ENCODE measurements at places on chromosomes 3 and 15.

DNA sequence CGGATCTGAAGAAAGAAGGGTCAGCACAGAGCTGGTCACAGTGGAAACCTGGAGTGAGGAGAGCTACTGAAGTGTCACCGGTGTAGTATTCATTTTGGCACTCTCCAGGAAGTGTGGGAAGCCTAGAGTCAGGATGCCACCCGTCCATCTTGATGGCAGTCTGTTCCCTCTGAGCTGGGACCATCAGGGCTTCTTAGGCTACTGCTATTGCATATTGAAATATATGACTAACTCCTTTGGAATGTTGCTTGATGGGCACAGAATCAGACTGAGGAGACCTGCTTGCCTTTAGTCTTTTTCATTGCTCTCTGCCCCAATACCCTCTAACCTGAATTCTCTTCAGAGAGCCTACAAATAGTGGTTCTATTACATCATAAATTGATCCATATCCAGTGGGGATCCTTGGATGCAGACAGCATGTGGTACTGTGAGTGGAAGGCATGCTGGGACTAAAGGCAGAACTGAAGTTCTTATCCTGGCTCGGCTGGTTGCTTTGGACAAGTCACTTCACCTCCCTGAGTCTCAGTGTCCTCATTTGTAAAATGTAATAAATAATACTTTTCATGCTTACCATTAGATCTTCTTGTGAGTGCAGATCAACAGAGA lies 143.5 kb downstream of the PDE8A start:
- no peak for DNase-seq

GRCh38 chr3:157059181-157059580 lies 100.8 kb downstream of the CCNL1 start:
- no peak for DNase-seq

GRCh38 chr15:51796847-51797401 lies 32.5 kb upstream of the TMOD3 start:
- no peak for DNase-seq

DNA sequence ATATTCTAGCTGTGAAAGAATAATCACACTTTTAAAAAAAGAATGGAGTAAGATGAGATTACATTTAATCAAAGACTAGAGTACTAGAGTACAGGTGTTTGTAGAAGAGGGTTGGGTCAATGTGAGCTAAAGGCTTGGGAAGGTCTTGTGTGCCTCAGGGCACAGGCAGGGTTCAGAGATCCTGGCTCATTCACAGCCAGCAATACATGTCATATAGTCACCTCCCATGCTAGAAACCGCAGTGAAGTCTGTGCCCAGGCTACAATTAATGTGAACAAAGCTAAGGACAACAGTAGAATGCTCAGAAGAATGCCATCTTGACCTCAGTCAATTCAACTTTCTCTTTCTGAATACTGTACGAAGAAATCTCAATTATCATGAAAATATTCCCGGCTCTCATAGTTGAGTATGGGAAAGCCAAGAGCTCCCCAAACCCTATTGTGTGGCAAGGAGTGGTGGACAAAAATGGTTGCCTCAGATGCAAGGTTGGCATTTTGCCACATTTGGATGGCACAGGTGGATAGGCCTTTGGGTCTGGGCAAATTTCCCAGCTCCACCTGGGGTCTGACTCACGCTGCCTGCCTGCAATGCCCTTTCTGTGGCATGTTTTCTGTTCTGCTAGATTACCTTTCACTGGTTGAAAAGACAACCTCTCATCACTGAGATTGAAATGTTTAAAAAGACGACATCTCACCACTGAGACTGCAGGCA lies 70.2 kb downstream of the NMD3 start:
- DNase-seq, result no peak

DNA sequence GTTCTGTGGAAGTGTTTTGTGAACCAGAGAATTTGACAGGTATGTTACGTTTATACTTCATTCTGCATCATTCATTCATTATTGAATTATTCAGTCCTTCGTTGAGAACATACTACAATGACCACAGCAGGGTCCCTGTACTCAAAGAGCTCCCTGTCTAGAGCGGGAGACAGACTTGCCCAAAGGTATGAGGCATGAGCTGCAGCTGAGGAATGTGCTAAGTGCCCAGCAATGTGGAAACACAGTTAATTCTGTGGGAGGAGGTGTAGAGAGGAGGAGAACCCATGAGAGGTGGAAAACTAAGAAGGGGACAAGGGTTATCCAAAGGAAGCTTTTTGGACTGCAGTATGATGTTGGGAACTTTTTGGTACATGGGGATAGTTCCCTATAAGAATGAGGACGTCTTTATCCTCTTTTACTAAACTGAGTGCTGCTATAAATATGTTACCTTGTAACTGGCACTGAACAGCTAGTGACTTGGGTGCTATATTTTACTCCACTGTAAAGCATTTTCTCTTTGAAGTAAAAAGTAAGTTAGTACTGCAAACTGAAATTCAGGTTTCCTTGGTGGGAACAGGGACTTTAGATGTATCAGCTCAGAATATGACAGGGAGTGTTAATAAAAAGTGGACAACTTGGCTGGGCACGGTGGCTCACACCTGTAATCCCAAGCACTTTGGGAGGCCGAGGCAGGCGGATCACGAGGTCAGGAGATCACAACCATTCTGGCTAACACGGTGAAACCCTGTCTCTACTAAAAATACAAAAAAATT lies 5.7 kb downstream of the SMAD3 start:
- no peak for DNase-seq

- DNase-seq, result no peak
Measured at GRCh38 chr15:79494963-79495755, 63.0 kb downstream of the MINAR1 start.

GRCh38 chr3:119069725-119070124 lies 35.1 kb upstream of the IGSF11 start:
- no peak for DNase-seq

- DNase-seq, result no peak
Measured at GRCh38 chr3:52710512-52710911, 4.6 kb downstream of the SPCS1 start.

GRCh38 chr3:35537265-35537664 lies 102.1 kb upstream of the ARPP21 start:
- no peak for DNase-seq

GRCh38 chr3:71358243-71358642 lies 225.3 kb downstream of the FOXP1 start:
- no peak for DNase-seq

DNA sequence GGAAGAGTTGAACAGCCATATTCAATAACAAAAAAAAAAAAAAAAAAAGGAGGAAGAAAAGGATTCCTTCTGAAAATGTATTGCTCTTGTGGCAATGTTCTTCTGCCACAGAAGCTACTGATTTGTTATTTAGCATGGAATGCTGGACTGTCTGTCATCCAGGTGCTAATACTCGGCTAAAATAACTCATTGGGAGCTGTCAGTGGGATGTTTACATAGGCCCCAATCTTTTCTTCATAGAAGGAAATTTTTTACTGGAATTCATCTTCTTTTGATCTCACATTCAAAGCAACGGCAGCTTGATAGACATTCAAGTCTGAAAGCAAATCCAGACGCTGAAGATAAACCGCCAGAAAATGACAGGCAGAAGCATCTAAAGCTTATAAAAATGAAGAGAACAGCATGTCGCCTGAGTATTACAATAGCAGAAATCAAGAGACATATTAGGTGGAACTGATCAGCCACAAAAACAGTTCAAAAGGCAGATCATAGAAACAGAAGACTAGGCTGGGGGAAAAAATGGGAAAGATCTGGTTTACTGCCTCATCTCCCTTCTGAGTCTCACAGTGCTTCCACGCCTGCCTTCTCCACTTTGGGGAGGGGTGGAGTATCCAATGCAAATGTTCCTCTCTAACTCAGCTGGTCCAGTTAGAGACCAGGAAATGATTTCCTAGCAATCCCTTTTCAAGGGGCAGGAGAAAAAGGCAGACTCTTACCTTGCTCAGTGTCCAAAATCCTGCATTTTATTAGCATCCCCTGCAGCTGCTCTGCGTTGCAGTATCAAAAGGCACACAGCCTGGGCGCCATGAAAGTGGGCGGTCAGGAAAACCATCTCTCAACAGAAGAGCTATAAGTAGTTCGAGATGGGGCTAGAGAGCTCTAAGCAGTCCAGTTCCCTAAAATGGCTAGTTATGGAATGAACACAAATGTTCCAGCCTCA lies 451.9 kb downstream of the FOXP1 start:
- no peak for DNase-seq

Measured in thymus (tissue), 14 donors.